ENCODE measurements at places on chromosomes 4 and X.

DNA sequence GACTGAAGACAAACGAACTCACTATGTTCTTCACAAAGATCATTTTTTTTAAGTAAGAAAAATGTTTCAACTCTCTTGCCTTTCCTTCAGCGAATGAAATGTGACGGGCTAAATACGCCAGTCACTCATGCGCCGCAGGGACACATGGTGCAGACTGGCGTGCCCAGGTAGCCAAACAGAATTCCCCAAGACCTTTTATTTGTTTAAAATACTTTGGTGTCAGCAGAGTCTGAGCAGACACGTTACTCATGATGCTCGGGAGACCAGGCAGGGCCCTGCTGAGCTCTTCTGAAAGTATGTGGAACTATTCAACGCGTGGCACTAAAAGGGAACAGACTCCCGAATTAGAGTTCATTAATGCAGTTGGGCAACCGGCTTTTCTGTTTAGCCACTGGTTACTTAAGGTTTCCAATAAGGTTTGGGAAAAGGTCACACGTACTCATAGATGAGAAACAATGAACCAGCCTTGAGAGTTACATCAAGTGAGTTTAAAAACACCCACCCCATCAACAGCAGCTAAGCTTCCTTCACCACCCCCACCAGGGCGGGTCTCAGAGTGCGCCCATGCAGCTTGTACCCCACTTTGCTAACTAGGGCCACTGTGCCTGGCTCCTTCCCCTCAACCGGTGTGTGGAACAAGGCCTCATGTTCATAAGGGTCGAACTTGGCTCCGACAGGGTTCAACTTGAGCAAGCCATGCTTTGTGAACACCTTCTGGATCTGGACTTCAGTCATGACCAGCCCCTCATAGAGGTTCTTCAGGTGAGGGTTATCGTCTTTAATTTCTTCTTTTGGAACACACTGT lies 7.3 kb downstream of the GRPEL1 start:
- no peak for DNase-seq

GRCh38 chr4:153509724-153510123 lies 43.6 kb downstream of the TMEM131L start:
- no peak for DNase-seq

DNA sequence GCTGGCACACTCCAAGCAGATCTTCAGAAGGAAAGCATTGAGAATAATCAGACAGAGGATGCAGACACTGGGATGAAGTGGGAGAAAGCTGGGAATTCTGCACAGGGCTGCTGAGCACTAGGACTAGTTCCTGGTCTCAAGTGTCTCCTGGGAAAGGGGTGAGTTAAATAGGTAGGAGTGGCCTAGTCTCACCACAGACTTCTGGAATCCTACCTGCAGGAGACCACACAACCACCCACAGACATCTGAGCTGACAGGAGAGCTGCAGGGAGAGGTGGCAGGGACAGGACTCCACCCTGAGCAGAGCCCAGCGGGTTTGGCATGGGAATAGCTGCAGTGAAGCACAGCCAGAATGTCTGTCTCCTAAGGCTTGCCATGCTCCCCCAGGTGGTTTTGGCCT lies 95.1 kb upstream of the GALNTL6 start:
- no peak for DNase-seq

GRCh38 chrX:71609095-71609750 lies 9.1 kb downstream of the CXCR3 start:
- DNase-seq = no peak

DNA sequence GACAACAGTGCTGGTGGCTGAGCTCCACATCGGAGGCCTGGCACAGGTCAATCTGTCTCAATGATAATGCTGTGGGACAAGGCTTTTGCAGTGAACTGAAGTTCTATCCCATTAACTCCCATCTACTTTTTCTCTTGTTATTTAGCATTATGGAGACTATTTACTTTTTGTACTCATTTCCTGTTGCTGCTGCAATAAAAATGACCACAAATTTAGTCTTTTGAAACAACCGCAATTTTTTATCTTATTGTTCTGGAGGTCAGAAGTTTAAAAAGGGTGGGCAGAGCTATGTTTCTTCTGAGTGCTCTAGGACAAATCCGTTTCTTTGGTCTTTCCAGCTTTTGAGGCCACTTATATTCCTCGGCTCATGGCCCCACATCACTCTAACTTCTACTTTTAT lies 111.0 kb upstream of the PITX2 start:
- no peak for DNase-seq

GRCh38 chrX:49172280-49172780 lies 632 bp downstream of the PLP2 start:
- DNase-seq = peak; percentile 74

GRCh38 chr4:30769093-30769492 lies 48.9 kb downstream of the PCDH7 start:
- no peak for DNase-seq

GRCh38 chrX:134868771-134869495 lies 121.9 kb upstream of the SMIM10 start:
- no peak for DNase-seq

DNA sequence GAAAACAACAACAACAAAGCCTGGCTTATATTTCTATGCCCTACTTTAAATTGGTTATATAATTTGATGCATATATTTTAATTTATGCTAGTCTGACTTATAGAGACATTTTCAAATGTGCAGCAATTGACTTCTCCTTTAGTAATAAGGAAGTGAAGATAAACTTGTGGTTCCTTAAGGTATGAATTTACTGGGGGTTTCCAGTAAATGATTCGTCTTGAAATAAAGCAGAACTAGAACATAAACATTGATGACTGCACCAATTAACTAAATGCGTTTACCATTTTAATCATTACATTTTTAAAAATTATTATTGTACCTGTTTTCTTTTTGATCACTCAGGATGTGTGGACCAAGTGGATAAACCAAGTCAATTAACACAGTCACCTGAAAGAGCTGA lies 99.6 kb upstream of the CCSER1 start:
- no peak for DNase-seq

DNA sequence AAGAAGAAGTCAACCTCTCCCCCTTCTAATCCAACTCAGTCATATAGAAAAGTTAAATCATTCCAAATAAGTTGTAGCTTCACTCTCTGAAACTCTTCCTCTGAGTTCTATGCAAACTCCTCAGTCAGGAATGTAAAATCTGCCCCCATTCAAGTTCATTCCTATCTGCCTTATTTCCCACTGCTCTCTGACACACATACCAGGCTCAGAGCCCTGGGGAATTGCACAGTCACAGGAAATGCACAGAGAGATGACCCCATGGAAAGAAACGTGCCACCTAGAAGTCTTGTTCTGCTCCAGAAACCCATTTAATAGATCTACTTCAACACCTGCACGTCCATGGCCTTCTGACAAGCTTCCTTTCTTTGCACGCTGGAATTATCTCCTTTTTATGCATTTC lies 236.0 kb upstream of the VCX3A start:
- DNase-seq = no peak

- peak; percentile 10 for DNase-seq
Measured at GRCh38 chr4:110514889-110515479, 39.0 kb downstream of the ENPEP start.

GRCh38 chr4:3774253-3774883 lies 8.2 kb downstream of the ADRA2C start:
- DNase-seq = no peak

GRCh38 chrX:105823092-105823455 lies 735 bp downstream of the NRK start:
- no peak for DNase-seq

- DNase-seq = no peak
Measured at GRCh38 chr4:163949976-163950601, 455.6 kb downstream of the TMA16 start.

DNA sequence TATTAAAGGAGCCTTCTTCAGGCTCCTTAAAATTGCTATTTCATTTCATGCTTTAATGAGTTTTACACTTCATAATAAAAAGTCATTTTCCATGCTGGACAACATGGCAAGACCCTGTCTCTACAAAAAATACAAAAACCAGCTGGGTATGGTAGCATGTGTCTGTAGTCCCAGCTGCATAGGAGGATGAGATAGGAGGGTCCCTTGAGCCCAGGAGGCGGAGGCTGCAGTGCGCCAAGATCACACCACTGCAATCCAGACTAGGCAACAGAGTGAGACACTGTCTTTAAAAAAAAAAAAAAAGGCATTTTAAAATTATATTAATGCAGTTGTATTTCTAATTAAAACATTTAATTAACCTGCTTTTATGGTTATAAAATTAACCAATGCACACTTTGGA lies 49.2 kb downstream of the PDS5A start:
- DNase-seq = no peak

DNA sequence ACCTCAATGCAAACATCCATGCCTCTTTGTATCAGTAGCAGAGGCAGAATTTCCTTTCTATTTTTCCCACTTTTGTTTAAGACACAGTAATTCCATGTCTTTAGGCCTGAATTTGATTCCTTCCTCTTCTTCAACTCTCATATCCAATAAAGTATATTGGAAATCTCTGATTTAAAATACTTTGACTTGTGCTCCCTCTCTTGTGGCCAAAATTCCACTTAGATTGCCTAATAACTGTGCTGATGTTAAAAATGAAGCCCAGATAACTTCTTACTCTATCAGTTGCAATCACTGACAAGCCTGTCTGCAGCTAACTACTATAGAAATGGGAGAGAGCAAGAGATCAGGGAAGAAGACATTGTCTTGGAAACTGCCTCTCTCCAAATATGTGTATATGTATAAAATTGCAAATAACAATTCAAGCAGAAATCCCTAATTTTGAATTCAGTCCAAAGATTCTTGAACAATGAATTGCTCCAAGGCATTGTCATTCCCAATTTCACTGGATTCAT lies 163.5 kb upstream of the SPIN4 start:
- no peak for DNase-seq

DNA sequence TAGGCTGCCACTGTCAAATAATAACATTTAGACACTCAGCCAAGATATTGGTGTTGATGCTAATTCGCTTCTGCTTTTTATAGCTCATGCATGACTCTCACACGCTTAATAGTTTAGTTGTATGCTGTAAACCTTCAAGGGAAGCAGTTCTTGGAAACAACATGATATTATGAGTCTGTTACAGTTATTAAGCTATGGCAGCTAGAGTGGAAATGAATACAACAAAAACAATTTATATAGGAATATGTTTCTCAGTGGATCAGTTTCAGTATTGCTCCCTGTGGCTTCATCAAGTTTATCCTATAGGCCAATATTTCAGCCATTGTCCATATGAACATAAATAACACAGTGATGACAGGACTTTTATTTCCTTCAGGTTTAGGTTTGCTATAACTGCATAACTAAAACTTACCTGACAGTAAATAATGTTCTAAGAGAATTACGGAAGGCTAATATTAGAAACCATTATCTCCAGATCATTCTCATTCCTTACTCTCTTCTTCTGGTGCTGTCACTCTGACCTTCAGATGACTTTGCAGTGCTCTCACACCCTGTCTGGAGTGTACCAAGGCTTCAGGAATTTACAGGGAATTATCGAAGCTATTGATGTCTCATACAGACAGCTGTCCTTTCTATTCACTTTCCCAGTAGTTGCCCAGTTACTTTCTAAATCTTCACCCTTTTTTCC lies 555.0 kb downstream of the ANKRD50 start:
- no peak for DNase-seq

GRCh38 chrX:143500751-143501150 lies 16.5 kb downstream of the SPANXN3 start:
- DNase-seq = no peak

DNA sequence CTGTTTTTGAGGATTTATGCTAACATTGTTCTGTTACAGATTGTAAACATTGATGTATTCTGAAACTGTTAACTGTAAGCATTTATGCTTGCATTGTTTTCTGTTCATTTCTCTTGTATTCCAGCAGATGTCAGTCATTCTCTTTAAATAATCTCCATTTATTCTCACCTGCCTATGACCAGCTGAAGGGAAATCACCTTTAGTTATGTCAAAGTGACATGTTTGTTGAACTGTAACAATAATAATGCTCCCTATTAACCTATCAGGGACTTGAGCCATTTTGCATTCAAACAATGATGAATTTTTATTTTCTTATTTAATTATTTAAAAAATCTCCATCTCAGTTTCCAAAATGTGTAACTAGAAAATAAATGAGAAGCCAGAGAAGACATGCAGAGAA lies 58.0 kb downstream of the SPCS3 start:
- DNase-seq = peak; percentile 6
